ENCODE measurements at places on chromosomes 3 and 15.

DNA sequence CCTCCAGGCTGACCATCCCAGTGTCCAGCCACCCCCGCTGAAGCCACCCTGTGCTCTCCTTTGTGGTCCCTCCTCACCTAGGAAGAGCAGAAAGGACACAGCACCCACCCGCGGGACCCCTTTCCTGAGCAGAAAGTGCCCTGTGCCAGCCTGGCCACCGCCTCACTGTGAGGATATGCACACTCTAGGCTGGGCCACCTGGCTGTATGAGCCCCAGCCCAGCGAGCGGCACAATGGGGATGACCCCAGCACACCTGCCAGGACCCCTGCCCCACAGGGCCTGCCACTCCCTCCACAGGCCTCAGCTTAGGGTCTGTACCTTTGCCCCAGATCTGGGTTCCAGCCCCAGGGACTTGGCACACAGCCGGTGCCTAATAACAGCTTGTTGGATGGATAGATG is 47.9 kb upstream of the FURIN start:
- DNase-seq = no peak

DNA sequence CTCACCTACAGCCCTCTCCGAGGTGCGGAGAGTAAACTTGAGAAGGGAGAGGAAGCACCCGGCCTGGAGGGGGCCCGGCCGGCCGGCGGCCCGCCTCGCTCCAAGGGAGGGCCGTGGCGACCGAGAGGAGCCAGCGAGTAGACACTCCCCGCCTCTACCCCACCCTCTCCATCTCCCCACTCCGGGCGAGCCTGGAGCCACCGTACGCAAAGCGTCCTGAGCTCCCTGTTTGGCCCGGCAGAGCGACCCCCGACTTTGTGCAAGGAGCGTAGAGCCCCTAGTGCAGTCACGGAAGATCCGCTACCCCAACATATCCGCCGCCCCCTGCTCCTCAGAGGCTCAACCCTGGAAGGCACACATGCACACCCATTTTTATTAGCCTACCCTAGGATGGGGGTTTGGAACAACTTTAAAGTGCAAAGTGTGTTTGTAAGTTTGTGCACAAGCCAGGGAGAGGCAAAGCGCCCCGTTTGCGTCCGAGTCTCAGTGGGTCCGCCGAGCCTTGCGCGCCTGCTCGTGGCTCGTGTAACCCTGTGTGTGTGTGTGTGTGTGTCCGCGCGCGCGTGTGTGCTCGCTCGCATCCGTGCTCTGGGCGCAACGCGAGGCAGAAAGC is 508 bp upstream of the SMAD6 start:
- no peak for DNase-seq

DNA sequence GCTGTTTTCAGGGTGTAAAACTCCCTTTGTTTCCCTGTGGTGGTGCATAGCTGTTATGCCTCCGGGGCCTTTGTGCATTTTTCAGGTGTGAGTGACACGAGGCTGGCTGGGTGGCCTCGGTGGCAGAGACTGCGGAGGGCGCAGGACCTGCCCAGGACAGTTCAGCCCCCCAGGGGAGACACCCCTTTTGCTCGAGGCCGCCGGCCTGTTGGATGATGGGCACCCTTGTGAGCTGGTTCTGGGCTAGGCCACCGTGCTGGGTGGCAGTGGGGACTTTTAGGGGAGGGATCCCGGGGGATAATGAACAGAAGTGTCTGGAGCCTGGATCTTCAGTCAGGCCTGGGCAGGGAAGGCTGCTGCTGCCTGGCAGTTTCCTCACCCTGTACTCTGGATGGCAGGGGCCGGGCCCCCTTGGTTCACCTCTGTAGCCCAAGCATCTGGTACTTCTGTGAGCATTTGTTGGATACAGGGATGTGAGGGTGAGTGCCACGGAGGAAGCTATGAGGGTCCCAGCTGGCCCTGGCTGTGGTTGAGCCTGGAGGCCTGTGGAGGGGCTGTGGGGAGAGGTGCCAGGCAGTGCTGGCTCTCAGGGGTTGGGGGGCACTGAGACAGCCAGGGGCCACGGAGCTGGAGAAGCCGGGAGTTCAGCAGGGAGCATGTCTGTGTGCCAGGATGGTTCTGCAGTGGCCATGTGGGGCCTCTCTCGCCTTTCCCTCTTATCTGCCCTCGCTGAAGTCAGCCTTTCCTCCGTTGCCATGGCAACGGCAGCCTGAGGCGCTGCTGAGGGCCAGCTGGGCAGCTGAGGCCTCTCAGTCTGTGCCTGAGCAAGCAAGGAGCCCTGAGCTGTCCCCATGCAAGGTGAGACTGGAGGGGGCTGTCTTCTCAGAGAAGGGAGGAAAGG is 49.0 kb downstream of the KY start:
- DNase-seq = no peak

- DNase-seq = peak; percentile 33
Observed at GRCh38 chr3:54853573-54854404, 74.1 kb downstream of the LRTM1 start.

DNA sequence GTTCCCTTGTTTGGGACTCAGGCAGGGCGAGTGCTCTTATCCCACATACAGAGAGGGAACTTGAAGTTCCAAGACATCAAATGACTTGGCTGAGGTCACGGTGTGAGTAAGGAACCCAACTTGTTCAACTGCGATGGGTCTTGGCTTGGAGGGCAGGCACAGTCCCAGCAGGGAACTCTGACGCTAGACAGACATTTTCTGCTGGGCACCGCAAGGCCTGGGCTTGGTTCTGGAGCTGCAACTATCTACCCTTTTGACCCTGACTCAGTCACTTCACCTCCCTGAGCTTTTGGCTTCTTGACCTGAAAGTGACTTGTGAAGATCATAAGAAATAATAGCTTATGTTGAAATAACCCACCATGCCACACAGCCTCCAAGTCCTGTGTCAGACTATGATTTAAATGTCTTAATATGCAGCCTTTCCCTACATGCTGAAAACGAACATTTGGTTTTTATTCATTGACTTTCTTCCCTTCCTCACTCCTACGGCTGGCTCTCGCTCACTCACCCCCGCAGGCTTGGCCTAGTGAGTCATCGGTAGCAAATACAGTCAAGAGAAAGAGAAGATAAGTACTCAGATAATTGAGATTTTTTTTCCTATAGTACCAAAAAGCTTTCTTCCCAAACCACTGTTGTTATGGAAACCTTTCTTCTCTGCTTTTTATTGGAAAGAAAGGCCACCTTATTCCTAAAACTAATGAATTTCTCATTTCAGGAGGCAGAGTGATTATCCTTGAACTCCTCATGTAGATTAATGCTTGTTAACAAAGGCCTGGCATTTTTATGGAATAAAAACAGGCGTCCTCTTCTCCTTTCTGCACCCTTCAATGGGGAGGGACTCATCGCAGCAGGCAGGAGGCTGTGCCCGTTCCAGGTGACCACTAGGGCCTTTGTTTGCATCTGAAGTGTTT is 178.4 kb downstream of the ATP10A start:
- DNase-seq = no peak

GRCh38 chr3:69309814-69310213 is 76.1 kb downstream of the FRMD4B start:
- no peak for DNase-seq

DNA sequence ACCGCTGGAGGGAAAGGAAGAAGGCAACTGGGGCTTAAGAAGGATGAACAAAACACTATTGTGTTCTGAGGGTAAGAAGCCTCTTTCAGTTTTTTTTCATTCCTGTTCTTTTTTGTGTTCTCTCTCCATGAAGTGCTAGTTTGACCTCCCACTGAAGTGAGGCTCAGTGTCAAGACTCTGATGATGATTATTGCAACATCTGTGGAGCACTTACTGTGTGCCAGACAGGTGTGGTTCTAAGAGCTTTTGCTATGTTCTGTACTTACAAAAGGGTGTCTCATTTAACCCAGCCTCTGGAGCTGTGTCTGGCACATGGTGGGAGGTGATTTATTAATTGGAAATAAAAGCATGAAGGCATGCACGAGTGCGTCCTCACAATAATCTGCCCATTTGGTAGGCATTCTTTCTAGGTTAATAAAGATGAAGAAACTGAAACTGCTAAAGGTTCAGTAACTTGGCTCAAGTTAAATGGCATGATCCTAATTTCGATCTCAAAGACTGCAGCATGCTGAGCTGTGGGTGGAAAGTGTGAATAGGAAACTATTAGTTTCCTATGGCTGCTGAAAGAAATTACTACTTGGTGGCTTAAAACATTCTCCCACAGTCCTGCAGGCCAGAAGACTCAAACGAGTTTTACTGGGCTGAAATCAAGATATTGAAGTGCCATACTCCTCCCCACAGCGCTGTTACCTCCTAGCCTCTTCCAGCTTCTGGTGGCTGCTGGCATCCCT is 38.5 kb upstream of the VEPH1 start:
- DNase-seq = no peak

DNA sequence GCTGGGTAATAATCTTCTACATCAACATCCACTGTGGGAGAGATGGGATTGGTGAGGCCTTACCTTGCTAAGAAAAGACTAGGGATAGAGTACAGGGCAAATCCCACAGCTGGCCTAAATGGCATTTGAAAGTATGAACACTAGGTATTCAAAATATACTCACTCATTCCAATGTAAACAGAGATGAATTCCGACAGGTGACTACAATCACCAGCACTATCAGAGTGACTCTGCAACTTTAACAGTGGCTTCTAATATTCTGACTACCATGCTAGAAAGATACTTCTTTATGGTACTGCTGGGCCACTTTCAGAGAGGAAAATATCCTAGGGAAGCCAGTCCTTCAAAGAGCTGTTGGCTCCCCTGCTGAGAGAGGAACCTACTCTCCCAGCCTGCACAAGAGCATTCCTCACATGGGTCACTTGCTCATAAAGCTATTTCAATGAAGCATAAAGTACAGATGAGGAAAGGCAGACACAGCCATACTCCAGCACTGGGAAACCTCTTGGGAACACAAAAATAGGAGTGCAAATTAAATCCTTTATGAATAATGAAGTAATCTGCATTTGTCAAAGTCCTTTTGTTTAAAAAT is 21.5 kb upstream of the MAN2C1 start:
- no peak for DNase-seq

- DNase-seq = no peak
Observed at GRCh38 chr3:116056280-116056679, 389.0 kb downstream of the LSAMP start.

- no peak for DNase-seq
Observed at GRCh38 chr3:177449360-177450006, 252.2 kb upstream of the TBL1XR1 start.
